ENCODE measurements at places on chromosomes 4 and X.

GRCh38 chr4:177660223-177660622 is 218.0 kb upstream of the AGA start:
- DNase-seq, result no peak

DNA sequence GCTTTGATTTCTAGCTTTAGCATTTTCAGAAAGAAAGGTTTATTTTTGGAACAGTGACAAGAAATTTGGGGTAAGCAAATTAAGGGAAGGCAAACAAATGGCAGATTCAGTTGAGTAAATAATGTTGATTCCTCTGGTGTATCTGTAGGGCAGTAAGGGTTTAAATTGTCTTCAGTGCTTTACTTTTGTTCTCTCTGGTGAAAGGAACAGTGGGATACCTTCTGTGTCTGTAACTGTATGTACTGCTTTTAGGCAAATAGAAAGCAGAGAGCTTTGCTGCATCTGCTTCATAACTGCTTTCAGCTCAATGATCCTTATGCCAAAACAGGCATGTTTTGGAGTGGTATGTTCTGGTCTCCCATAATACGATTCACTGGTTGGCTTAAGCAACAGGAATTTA is 932.1 kb upstream of the SLIT2 start:
- no peak for DNase-seq

DNA sequence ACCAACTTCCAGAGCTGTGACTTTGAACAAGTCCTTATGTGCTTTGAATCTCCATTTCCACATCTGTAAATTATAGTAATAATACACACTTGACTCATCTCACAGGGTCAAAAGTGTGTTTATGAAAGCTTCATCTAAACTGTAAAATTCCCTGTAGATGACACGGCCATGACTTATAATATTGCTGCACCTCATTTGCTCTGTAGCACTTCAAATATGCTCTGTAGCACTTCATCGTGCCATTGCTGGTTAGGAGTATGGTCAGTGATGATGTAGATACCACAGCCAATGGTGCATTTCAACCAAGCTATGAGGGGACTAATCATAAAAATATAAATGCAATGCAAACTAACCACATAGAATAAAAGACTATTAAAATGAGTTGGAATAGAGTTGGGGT is 318.6 kb downstream of the ANK2 start:
- DNase-seq, result no peak

DNA sequence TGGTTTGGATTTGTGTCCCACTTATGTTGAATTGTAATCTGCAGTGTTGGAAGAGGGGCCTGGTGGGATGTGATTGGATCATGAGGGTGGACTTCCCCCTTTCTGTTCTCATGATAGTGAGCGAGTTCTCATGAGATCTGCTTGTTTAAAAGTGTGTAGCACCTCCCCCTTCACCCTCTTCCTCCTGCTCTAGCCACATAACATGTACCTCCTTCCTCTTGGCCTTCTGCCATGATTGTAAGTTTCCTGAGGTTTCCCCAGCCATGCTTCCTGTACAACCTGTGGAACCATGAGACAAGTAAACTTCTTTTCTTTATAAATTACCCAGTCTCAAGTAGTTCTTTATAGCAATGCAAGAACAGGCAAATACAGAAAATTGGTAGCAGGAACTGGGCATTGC is 138.7 kb downstream of the INPP4B start:
- DNase-seq, result no peak

GRCh38 chr4:113979148-113979904 is at the start of gene ARSJ:
Gene ARSJ, minus strand, starts transcription at chr4:113979647. Its CDS starts 813 bp downstream, at chr4:113978834.
- DNase-seq, result no peak

GRCh38 chrX:95884186-95884585 is 800.5 kb upstream of the DIAPH2 start:
- DNase-seq, result no peak

DNA sequence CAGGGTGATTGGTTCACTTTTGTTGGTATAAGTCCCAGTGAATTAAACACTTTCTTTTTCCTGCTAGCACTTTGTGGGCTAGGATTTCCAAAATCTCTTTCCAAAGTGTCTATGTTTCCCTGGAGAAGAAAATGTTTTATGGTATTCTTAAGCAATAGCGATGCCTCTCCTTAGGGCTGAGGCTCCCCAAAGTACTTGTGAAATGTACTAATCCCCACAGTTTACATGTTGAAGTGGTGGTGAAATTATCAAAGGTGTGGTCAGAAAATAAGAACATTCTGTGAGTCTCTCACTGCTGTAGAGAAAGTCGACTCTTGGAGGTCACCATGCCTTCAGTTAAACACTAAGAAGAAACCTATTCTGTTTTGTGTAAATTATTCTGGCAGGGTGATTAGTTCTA is 51.5 kb upstream of the AMELX start:
- DNase-seq, result no peak

Data from stimulated activated CD8-positive, alpha-beta memory T cell treated with anti-CD3 and anti-CD28 coated beads, Interleukin-2, amount 100 ng/mL, for 48 hours (primary cell).